Esophagus squamous epithelium (tissue), 5 donors: ENCODE measurements at places on chromosomes 5 and 9.

DNA sequence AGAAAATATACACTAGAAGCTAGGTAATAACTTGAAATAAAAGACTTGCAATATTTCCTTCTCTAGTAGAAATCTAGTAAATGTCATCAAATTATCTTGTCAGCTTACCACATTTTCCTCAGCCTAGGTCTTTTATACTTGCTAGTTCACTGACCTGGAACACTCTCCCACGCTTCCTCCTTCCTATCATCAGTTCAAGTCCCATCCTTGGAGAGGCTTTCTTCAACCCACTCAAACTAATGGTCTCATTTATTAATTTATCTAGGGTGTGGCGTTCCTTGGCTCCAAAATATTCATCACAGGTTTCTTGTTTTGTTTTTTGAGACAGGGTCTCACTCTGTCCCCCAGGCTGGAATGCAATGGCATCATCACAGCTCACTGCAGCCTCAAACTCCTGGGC lies 2.9 kb downstream of the FAM13B start:
- no peaks in the 10 kb centered on the region for H3K36me3 ChIP-seq
- H3K27me3 ChIP-seq, result no peaks in the 10 kb centered on the region
- DNase-seq, result no peak
- H3K4me3 ChIP-seq, result no peak overlapping the region

GRCh38 chr5:169151051-169151805 lies 149.7 kb downstream of the SLIT3 start:
- no peak overlapping the region for H3K4me3 ChIP-seq
- no peaks in the 10 kb centered on the region for H3K36me3 ChIP-seq
- no peaks in the 10 kb centered on the region for H3K27me3 ChIP-seq
- no peak overlapping the region for H3K27ac ChIP-seq
- no peak for DNase-seq

DNA sequence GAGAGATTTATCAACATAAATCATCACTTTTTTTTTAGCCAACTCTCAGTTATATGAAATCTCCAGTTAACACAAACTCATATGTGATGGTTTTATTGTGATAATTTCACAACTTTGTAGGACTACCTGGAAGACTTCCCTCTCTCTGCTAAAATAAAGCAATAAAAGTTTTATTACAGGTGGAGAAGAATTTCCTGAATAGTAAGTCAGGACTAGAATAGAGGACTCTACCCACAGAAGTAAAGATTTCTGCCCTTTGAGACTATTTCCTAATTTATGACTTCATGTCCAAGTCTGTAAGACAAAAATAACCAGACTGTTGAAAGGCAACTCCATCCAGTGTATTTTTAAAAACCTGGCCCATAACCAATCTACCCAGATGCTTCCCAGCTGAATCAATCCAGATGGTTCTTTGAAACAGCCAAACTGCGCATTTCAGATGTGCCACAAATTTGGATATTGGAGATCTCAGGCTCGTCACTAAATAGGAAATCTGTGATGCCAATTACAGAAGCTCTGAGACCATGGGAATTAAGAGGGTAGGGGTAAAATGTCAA lies 234.0 kb upstream of the NMUR2 start:
- no peaks in the 10 kb centered on the region for H3K36me3 ChIP-seq
- no peak overlapping the region for H3K27ac ChIP-seq
- no peak overlapping the region for H3K4me3 ChIP-seq
- no peaks in the 10 kb centered on the region for H3K27me3 ChIP-seq

DNA sequence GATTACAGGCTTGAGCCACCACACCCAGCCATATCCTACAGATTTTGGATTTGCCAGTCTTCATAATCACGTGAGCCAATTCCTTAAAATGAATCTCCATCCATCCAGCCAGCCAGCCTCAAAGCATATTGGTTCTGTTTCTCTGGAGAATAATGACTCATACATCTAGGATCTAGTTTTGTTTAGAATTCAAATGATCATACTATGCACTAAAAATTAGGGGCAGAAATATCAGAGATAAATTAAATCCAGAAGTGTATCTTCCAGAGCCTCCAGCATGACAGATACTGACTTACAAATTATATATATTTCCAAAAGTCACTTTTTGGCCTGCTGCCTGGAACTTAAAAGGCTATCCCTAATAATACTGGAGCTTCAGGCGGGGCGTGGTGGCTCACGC lies 119.1 kb upstream of the NR5A1 start:
- no peak overlapping the region for H3K27ac ChIP-seq
- DNase-seq, result no peak
- no peaks in the 10 kb centered on the region for H3K4me1 ChIP-seq
- H3K4me3 ChIP-seq, result no peak overlapping the region
- no peaks in the 10 kb centered on the region for H3K36me3 ChIP-seq

- DNase-seq, result no peak
- H3K36me3 ChIP-seq, result no peaks in the 10 kb centered on the region
- peaks cover 53% of the 10 kb centered on the region for H3K4me1 ChIP-seq
- H3K4me3 ChIP-seq, result no peak overlapping the region
Observed at GRCh38 chr9:121972501-121972981, 120.6 kb downstream of the TTLL11 start.

DNA sequence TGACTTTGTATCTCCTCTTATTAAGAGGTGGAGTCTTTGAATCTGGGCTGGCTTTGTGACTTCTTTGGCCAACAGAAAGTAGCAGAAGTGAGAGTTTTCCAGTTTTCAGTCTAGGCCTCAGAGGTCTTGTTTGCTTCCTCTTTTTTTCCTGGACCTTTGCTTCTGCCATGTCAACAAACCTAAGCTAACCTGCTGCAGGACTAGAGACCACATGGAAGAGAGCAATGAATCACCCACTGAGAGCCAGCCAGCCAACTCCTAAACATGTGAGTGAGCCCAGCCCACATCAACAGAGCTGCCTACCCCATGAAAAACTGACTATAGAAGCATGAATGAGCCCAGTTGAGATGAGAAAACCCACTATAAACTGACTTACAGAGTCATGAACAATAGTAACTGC lies 29.9 kb downstream of the MRPL22 start:
- no peak overlapping the region for H3K4me3 ChIP-seq
- H3K36me3 ChIP-seq, result peaks cover 38% of the 10 kb centered on the region
- H3K27ac ChIP-seq, result no peak overlapping the region
- H3K27me3 ChIP-seq, result no peaks in the 10 kb centered on the region

GRCh38 chr9:80842389-80842788 lies 847.0 kb downstream of the TLE1 start:
- H3K4me3 ChIP-seq, result no peak overlapping the region
- no peaks in the 10 kb centered on the region for H3K27me3 ChIP-seq
- H3K36me3 ChIP-seq, result no peaks in the 10 kb centered on the region
- no peak for DNase-seq
- no peaks in the 10 kb centered on the region for H3K4me1 ChIP-seq

DNA sequence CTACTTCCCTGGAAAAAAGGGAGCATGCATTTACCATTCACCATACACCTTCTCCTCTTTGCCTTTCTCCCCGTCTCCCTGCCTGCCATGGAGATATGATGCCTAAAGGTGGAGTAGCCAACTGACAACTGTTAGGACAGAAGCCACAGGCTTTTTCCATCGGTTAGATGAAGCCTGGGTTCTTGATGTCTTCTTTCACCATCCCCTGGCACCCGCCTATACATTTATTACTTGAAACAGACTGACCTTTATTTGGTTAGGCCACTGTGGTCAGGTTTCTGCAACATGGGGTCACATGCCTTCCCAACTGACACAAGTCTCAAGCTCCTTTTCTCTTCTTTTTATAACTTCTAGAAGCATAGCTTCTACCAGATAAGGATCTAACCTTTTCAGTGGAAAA lies 7.1 kb downstream of the LCP2 start:
- H3K36me3 ChIP-seq, result no peaks in the 10 kb centered on the region
- H3K27ac ChIP-seq, result no peak overlapping the region
- no peak overlapping the region for H3K4me3 ChIP-seq
- no peak for DNase-seq
- H3K27me3 ChIP-seq, result no peaks in the 10 kb centered on the region

GRCh38 chr5:77322406-77322805 lies 111.9 kb downstream of the PDE8B start:
- H3K4me3 ChIP-seq, result no peak overlapping the region
- H3K27ac ChIP-seq, result no peak overlapping the region
- no peaks in the 10 kb centered on the region for H3K36me3 ChIP-seq
- no peaks in the 10 kb centered on the region for H3K27me3 ChIP-seq
- no peak for DNase-seq

GRCh38 chr5:156435101-156435500 lies 108.1 kb downstream of the SGCD start:
- no peak overlapping the region for H3K27ac ChIP-seq
- DNase-seq, result no peak
- H3K4me3 ChIP-seq, result no peak overlapping the region

GRCh38 chr5:86866036-86866435 lies 248.3 kb downstream of the COX7C start:
- no peaks in the 10 kb centered on the region for H3K4me1 ChIP-seq
- H3K27me3 ChIP-seq, result no peaks in the 10 kb centered on the region
- no peak overlapping the region for H3K4me3 ChIP-seq
- H3K36me3 ChIP-seq, result no peaks in the 10 kb centered on the region
- no peak overlapping the region for H3K27ac ChIP-seq
- no peak for DNase-seq

GRCh38 chr9:114078021-114078780 lies at the start of gene AMBP:
AMBP (minus strand) TSS chr9:114078300; CDS start chr9:114078209, 91 bp downstream.
- no peaks in the 10 kb centered on the region for H3K27me3 ChIP-seq
- no peaks in the 10 kb centered on the region for H3K36me3 ChIP-seq
- no peaks in the 10 kb centered on the region for H3K4me1 ChIP-seq
- no peak within 1 kb of the TSS for H3K4me3 ChIP-seq

DNA sequence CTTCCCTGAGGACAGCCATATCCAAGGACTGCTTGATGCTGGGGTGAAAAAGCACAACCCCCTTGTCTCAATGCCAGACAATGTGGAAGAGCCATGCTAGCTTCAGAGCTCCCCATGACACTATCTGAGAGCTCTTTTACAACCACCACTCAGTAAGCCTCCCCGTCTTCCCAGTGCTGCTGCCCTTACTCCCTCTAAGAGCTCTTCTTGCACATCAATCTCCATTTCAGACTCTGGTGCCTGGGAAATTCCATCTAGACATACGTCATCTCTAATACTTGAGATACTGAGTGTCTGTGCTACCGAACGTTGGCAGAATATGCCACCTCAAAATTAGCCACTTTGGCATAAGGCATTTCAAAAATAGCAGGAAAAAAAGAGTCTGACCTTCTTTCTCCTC lies 94.5 kb downstream of the EDIL3 start:
- no peaks in the 10 kb centered on the region for H3K36me3 ChIP-seq
- no peak for DNase-seq
- no peaks in the 10 kb centered on the region for H3K4me1 ChIP-seq
- no peak overlapping the region for H3K4me3 ChIP-seq
- H3K27me3 ChIP-seq, result no peaks in the 10 kb centered on the region

GRCh38 chr5:109884676-109885075 lies 194.9 kb downstream of the MAN2A1 start:
- no peak overlapping the region for H3K27ac ChIP-seq
- H3K4me1 ChIP-seq, result no peaks in the 10 kb centered on the region

GRCh38 chr5:7642029-7642428 lies 208.9 kb downstream of the CFAP90 start:
- H3K27me3 ChIP-seq, result no peaks in the 10 kb centered on the region
- H3K4me1 ChIP-seq, result no peaks in the 10 kb centered on the region
- H3K4me3 ChIP-seq, result no peak overlapping the region
- H3K27ac ChIP-seq, result no peak overlapping the region
- no peak for DNase-seq

DNA sequence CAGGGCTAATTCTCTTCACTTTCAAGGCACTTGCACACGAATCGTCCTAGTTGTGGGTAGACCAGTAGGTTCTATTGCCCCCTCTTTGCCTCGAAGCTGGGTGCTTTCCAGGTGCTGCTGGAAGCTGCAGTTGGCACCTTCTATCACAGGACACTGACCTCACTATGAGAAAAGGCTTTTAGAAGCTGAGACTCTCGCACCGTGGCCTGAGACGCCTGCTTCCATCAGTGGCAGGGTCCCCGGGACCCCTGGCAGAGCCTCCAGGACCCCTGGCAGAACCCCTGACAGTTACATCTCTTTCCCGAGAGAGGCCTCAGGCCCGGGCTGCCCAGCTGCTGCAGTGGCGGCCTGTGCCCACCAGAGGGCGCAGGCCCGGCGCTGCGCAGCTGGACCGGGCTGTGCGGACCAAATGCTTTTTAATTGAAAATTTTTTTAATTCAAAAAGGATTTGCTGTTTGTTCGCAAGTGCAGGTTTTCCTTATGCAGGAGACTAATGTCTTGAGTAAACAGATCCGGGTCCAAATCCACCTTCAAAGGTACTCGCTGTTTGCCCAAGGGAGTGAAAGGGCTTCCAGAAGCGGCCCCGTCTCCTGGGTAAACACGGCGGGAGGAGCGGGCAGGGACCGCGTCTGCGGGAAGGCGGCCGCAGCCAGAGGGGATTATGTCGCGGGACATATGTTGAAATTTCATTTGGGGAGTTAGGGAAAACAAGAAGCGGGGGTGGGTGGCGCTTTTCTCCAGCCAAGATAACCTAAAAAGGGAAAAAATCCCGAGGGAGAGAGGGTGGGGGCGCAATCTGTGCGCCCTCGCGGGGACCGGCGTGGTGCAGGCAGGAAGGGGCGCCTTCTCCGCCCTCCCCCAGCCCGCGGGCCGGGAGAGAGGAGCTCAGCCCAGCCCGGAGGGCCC lies 114.5 kb upstream of the LMX1B start:
- peak overlapping the region; percentile 13 for H3K4me3 ChIP-seq
- peaks cover 25% of the 10 kb centered on the region for H3K4me1 ChIP-seq
- no peak for DNase-seq
- H3K27me3 ChIP-seq, result no peaks in the 10 kb centered on the region
- H3K36me3 ChIP-seq, result no peaks in the 10 kb centered on the region

DNA sequence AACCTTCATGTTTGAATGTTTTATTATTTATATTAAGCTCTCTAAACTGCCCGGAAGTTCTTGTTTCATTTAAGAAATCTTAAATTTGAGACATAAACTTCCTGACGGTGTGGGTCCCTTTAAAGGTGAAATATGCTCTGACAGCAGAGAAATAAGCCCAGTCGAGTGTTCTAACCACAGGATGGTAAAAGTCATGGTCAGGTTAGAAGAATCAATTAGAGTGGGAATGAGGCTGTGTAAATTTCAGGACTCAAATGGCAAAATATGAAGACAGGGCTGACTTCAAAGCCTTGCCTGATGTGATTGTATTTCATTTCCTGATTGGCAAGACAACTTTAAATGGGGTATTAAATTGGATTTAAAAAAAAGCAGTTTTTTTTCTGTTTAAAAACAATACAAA lies 432.9 kb upstream of the BRINP1 start:
- no peaks in the 10 kb centered on the region for H3K27me3 ChIP-seq
- H3K4me1 ChIP-seq, result peaks cover 6% of the 10 kb centered on the region
- no peaks in the 10 kb centered on the region for H3K36me3 ChIP-seq
- H3K4me3 ChIP-seq, result no peak overlapping the region
- DNase-seq, result no peak

GRCh38 chr9:23850690-23851629 lies 24.9 kb upstream of the ELAVL2 start:
- no peak overlapping the region for H3K27ac ChIP-seq
- no peaks in the 10 kb centered on the region for H3K36me3 ChIP-seq
- no peak for DNase-seq
- peaks cover 9% of the 10 kb centered on the region for H3K27me3 ChIP-seq
